ENCODE measurements at places on chromosomes 16 and 17. TPM values are rescaled to one million over a fixed set of nuclear protein-coding genes. Genes with fewer than 3 reads are reported as not detected.

- no peaks in the 10 kb centered on the region for H3K4me1 ChIP-seq
- H3K27me3 ChIP-seq = no peaks in the 10 kb centered on the region
- no peak for DNase-seq
- peaks cover 47% of the 10 kb centered on the region for H3K36me3 ChIP-seq
These were observed 44.7 kb downstream of the CNOT1 start for GRCh38 chr16:58584831-58585505.

GRCh38 chr17:49525831-49526741 lies 31.0 kb downstream of the NGFR start:
- H3K36me3 ChIP-seq = no peaks in the 10 kb centered on the region
- H3K27ac ChIP-seq = no peak overlapping the region
- no peak overlapping the region for H3K4me3 ChIP-seq
- no peaks in the 10 kb centered on the region for H3K4me1 ChIP-seq
- no peaks in the 10 kb centered on the region for H3K27me3 ChIP-seq

GRCh38 chr17:57987581-57988300 lies at the start of gene VEZF1:
Gene VEZF1 (minus strand): TSS chr17:57988254. CDS start chr17:57988111, 143 bp downstream.
- DNase-seq = peak; percentile 66
- H3K27me3 ChIP-seq = no peaks in the 10 kb centered on the region
- peak within 1 kb of the TSS; percentile 87 for H3K27ac ChIP-seq
- peaks cover 45% of the 10 kb centered on the region for H3K4me1 ChIP-seq

Gene TBC1D3E
- not detected for total RNA-seq

Gene GRB7
- total RNA-seq = not detected

All from naive thymus-derived CD4-positive, alpha-beta T cell (primary cell).